Peyer's patch (tissue), 4 donors: ENCODE measurements at places on chromosomes 12 and 14. TPM values are rescaled to one million over a fixed set of nuclear protein-coding genes. Genes with fewer than 3 reads are reported as not detected.

DNA sequence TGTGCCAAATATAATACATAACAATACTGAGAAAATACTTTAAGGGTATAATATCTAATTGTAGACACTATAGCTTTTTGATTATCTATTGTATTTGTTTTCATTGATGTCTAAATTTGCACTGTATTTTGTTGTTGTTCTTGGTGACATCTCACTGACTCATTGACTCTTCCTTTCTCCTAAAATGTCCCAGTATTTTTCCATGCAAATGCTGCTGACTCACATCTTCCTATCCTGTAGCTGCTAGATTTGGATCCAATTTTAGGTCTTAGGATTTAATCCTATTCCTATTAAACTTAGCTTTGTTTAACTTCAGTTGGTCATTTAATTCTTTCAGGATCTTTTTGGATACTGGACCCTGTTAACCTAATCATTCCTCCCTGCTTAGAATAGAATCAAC is 148.5 kb downstream of the TMTC2 start:
- H3K27me3 ChIP-seq, result no peaks in the 10 kb centered on the region
- DNase-seq, result no peak
- H3K27ac ChIP-seq, result no peak overlapping the region
- H3K4me3 ChIP-seq, result no peak overlapping the region
- H3K36me3 ChIP-seq, result no peaks in the 10 kb centered on the region
- H3K4me1 ChIP-seq, result no peaks in the 10 kb centered on the region

The APOF gene
- not detected for total RNA-seq

DNA sequence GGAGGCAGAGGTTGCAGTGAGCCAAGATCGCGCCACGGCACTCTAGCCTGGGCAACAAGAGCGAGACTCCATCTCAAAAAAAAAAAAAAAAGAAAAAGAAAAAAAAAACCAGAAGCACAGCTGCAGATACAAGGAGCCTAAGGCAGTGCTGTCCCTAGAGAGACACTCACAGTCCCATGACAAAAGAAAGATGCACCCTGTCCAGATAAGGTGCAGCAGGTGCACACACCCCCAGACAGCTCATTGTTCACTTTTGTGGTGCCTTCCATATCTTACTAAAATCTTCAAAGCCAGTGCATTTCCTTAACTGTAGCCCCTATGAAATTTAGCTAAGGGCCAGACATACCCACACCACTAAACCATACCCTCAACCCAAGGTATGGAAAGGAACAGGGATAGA is 7.7 kb upstream of the NRL start:
- DNase-seq, result no peak
- H3K4me1 ChIP-seq, result peaks cover under 1% of the 10 kb centered on the region
- no peak overlapping the region for H3K4me3 ChIP-seq

GRCh38 chr12:38448991-38449390 is 132.4 kb downstream of the ALG10B start:
- no peak overlapping the region for H3K4me3 ChIP-seq
- no peaks in the 10 kb centered on the region for H3K27me3 ChIP-seq
- H3K27ac ChIP-seq, result no peak overlapping the region
- no peaks in the 10 kb centered on the region for H3K36me3 ChIP-seq

GRCh38 chr14:100237735-100238418 is 1.1 kb upstream of the YY1 start:
- H3K4me3 ChIP-seq, result peak overlapping the region; percentile 100
- H3K36me3 ChIP-seq, result no peaks in the 10 kb centered on the region
- no peaks in the 10 kb centered on the region for H3K4me1 ChIP-seq
- H3K27me3 ChIP-seq, result no peaks in the 10 kb centered on the region
- DNase-seq, result peak; percentile 73

- no peak overlapping the region for H3K4me3 ChIP-seq
- no peak for DNase-seq
- H3K27ac ChIP-seq, result no peak overlapping the region
- H3K27me3 ChIP-seq, result no peaks in the 10 kb centered on the region
- H3K36me3 ChIP-seq, result no peaks in the 10 kb centered on the region
- no peaks in the 10 kb centered on the region for H3K4me1 ChIP-seq
These were observed 153.2 kb downstream of the CCER1 start for GRCh38 chr12:90801776-90802175.

GRCh38 chr12:45930369-45930768 is 60.0 kb downstream of the SCAF11 start:
- no peak overlapping the region for H3K27ac ChIP-seq
- H3K36me3 ChIP-seq, result no peaks in the 10 kb centered on the region
- H3K4me3 ChIP-seq, result no peak overlapping the region

GRCh38 chr12:124632519-124632984 is 65.1 kb upstream of the NCOR2 start:
- no peak for DNase-seq
- H3K27ac ChIP-seq, result peak overlapping the region; percentile 32
- H3K36me3 ChIP-seq, result no peaks in the 10 kb centered on the region
- no peaks in the 10 kb centered on the region for H3K4me1 ChIP-seq

GRCh38 chr14:75520852-75521251 is 1.4 kb upstream of the BATF start:
- no peak overlapping the region for H3K4me3 ChIP-seq
- no peaks in the 10 kb centered on the region for H3K4me1 ChIP-seq
- DNase-seq, result no peak
- no peaks in the 10 kb centered on the region for H3K27me3 ChIP-seq
- peak overlapping the region; percentile 63 for H3K27ac ChIP-seq

DNA sequence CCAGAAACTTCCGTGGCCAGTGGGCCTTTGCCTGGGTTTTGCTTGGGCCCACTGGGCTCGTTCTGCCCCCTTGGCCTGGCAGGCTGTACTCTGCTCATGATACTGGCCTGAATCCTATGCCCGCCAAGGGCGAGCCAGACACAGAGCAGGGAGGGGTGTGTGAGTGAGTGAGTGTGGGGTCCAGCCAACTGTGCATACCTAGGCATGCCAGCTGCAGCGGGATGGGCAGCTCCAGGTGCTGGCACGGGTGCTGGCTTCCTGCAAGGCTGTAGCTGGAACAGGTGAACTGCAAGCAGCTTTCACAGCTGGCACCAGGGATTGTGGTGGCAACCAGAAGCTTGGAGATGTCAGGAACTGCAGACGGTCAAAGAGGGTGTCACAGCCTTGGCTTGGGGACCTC is 1276.4 kb downstream of the SLC16A7 start:
- H3K4me1 ChIP-seq, result no peaks in the 10 kb centered on the region
- H3K27ac ChIP-seq, result no peak overlapping the region
- no peaks in the 10 kb centered on the region for H3K36me3 ChIP-seq
- no peak for DNase-seq

The DEPDC4 gene
- total RNA-seq, result 2.0 TPM

DNA sequence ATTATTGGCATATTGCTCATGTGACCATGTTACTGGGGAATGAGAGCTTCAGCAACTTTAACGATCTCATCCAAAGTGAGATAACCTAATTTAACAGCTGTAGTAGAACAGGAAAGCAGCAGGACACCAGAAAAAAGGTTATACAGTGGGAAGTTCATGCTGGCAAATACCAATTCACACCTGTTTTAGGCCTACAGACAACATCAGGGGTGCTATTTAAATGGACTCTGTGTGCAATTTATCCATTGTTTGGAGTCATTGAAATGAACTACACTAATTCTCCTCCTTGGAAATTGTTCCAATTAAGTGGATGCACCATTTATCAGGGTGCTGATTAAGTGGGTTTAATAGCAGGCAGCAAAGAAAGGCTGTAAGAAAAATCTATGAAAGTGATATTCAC is 424.4 kb upstream of the LMO3 start:
- H3K4me3 ChIP-seq, result no peak overlapping the region
- no peak for DNase-seq
- H3K27me3 ChIP-seq, result no peaks in the 10 kb centered on the region
- no peaks in the 10 kb centered on the region for H3K36me3 ChIP-seq
- H3K4me1 ChIP-seq, result no peaks in the 10 kb centered on the region

DNA sequence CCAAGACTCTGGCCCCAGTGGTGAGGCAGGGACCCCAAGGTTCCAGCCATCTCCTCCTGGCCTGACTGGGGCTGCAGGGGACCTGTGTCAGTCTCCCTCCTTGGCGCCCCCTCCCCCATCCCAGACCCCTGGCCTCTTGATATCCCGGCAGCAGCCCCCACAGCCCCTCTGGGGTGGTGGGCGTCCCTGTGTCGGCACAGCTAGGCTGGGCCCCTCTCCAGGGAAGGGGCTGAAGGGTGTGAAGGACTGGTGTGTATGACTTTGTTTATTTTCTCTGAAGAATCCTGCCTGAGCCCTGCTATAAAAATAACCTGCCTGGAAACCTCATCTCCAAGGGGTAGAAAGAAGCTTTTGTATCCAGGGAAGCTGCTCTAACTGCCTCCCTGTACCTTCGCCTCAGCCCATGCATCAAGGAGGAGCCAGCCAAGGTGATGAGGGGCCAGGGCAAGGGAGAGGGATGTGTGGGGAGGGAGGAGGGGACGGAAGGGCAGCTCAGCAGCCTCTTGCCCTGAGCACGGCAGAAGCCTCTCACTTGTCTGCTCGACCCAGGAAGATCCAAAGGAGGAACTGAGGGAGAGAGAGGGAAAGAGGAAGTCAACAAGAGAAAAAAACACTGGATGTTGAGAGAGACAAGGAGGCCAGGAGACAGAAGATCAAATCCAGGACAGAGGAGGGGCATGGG is 25.4 kb upstream of the COL2A1 start:
- no peaks in the 10 kb centered on the region for H3K36me3 ChIP-seq
- H3K27ac ChIP-seq, result no peak overlapping the region
- peaks cover 4% of the 10 kb centered on the region for H3K4me1 ChIP-seq
- H3K4me3 ChIP-seq, result no peak overlapping the region
- no peaks in the 10 kb centered on the region for H3K27me3 ChIP-seq

DNA sequence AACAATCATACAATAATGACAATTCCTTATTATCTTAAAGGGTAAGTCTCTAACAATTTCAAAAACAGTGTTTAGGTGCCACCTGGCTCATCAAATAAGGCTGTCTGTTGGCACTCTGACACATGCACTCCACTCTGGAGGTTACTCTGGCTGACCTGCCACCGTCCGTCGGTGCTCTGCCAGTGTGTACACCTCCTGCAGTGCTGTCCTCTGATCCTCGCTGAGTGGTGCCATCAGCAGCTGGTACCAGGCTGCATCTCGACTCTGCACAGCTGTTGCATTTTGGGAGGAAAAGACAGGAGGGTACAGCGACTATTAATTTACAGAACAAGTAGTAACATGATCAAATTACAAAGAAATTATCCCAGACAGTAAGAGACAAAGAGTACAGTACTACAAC is 63.9 kb downstream of the IPO8 start:
- no peak overlapping the region for H3K27ac ChIP-seq
- no peak overlapping the region for H3K4me3 ChIP-seq
- no peaks in the 10 kb centered on the region for H3K27me3 ChIP-seq
- no peak for DNase-seq
- H3K4me1 ChIP-seq, result no peaks in the 10 kb centered on the region

DNA sequence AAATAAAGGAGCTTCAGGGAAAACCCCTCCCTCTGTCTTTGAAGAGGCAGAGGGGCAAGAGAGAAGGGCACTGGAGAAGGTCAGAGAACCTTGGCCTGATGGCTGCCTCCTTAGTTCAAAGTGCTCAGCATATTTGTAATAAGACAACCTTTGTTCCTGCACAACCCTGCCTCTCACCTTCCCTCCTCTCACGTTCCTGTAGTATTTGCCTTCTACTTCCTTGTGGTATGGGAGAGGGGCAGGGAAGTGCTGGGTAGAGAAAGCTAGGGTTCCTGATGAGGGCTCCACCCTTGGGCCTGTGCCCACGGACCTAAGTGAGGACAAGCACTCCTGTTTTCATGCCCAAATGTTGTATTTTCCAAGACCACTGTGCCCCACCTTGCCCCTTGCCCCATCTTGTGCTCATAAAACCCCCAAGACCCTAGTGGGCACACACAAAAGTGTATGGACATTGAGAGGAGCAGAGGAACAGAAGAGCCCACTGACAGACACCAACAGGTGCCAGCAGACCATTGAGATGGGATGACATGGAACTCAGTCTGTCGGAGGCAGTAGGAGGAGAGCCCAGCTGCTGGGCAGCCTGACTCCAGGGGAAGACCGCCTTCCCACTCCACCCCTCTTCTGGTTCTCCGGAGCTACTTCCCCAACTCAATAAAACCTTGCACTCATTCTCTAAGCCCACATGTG is 261.5 kb upstream of the CCDC196 start:
- H3K4me1 ChIP-seq, result no peaks in the 10 kb centered on the region
- DNase-seq, result no peak
- no peaks in the 10 kb centered on the region for H3K36me3 ChIP-seq

GRCh38 chr12:49982246-49983087 is 9.7 kb downstream of the AQP6 start:
- DNase-seq, result no peak
- peaks cover 5% of the 10 kb centered on the region for H3K4me1 ChIP-seq
- no peaks in the 10 kb centered on the region for H3K27me3 ChIP-seq
- H3K36me3 ChIP-seq, result no peaks in the 10 kb centered on the region

The BICDL1 gene
- 14.7 TPM for total RNA-seq

DNA sequence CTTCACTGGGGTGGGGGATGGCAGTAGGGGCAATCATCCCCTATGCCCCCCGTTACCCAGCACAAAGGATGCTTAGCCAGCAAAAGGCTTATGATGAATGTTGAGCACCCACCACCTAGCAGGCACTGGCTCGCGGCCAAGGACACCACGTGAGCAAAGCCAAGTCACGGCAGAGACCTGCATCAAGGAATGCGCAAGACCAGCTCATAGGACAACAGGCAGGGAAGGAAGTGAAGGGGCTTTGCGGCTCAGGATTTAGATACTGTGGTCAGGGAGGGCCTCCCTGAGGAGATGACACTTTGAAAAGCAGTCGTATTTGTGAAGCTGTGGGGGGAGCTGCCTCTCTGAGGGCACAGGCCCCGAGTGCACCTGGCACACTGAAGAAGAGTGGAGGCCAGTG is 32.8 kb downstream of the SH2B3 start:
- H3K36me3 ChIP-seq, result no peaks in the 10 kb centered on the region
- no peak for DNase-seq
- H3K4me3 ChIP-seq, result no peak overlapping the region
- H3K27me3 ChIP-seq, result no peaks in the 10 kb centered on the region
- peak overlapping the region; percentile 54 for H3K27ac ChIP-seq

- H3K36me3 ChIP-seq, result no peaks in the 10 kb centered on the region
- peak; percentile 47 for DNase-seq
These were observed 24.6 kb upstream of the KIF26A start for GRCh38 chr14:104113631-104114420.

The OTUB2 gene
- 3.6 TPM for total RNA-seq

DNA sequence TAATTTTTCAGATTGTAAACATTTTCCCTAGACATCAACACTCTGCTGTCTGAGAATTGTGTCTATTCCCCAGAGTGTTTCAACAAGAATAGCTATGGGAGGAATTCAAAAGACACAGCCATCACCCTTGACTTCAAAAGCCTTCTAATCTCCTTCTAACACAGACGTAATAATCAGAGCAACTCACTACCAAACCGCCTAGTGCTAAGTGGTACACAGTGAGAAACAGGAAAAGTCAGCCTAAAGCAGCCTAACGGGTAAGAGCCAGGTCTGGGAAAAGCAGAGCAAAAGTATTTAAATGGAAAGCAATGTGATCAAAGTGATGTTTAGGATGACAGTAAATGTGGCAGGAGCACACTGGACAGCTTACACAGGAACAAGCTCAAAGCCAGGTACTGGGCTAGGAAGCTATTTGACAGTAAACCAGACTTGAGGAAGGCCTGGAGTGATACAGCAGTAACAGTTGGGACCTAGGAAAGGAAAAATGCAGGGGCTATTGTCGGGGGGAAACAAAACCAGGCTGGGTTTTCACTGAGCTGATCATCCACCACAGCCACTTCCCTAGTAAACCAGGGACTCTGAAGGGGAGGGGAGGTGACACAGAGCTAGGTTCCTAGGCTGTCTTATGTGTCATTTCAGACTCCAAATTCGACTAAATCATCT is 29.4 kb downstream of the CORO1C start:
- H3K4me3 ChIP-seq, result no peak overlapping the region
- H3K27me3 ChIP-seq, result no peaks in the 10 kb centered on the region
- no peak for DNase-seq
- H3K27ac ChIP-seq, result no peak overlapping the region
- H3K4me1 ChIP-seq, result no peaks in the 10 kb centered on the region
- H3K36me3 ChIP-seq, result no peaks in the 10 kb centered on the region

The FAM90A1 gene
- total RNA-seq, result not detected

- H3K36me3 ChIP-seq, result no peaks in the 10 kb centered on the region
- DNase-seq, result no peak
- no peak overlapping the region for H3K4me3 ChIP-seq
These were observed 2.6 kb downstream of the GNB3 start for GRCh38 chr12:6843118-6843902.
